Stimulated activated CD8-positive, alpha-beta memory T cell treated with anti-CD3 and anti-CD28 coated beads, Interleukin-7, amount 100 ng/mL, for 48 hours (primary cell): ENCODE measurements at places on chromosomes 5 and 9.

DNA sequence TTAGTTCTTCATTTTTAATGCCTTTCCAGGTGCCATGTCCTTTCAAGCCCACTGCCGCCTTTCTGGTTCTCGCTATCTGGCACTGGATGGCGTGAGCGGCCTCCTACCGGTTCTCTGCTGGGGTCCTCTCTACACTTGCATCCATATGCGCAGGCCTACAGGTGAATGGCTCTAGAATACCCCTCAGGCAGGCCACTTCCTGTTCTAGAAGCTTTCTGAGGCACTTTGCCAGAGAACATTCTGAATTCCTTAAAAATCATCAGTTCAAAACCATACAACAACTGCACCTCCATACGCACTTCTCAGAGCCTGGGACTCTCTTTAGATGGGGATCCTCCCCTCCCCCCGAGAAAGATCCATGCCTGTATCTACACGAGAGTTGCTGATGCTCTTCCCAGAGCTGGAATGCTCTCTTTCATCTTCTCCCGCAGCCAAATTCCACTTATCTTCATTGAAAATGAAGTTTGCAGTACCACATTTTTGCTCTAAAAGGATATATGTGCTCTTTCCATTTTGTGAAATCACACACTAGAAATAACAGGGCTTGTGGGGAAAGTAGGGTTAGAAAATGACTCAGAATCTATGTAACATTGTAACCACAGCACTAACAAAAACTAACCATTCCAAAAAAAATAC is 1.4 kb upstream of the LHFPL2 start:
- no peak for DNase-seq

- DNase-seq = no peak
Measured at GRCh38 chr5:169538944-169539343, 44.6 kb upstream of the SPDL1 start.

DNA sequence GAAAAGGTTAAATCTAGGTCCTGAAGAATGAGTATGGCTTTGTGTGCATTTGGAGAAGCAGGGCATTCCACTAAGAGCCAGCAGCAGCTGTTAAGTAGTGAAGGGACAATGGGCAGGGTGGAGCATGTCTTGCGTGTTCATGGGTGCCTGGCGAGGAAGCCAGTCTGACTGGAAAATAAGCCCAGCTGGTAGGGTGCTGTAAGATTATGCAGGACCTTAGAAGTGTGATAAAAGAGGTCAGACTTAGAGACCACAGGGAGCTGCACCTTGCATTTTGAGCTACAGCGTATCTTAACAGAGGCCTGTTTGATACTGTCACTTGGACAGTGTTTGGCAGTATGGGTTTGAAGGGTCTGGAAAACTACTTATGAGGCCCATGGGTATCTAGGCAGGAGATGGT is 131.7 kb upstream of the ELL2 start:
- DNase-seq = no peak

DNA sequence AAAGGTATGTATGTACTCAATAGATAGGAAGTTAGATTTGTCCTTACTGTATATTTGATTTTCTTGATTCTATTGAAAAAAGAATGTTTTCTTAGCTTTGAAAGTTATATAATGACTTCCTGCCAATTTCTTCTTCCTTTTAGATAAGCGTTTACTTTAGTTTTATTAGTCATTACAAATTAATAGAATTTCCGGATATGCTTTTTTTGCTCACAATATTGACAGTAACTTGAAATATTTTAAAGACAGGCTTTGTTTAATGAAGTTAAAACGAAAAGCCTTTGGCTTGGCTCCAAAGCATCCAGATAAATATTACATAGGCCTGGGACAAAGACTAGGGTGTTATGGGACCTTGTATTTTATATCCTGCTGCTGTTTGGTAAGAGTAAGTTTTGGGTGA is 49.5 kb downstream of the CWC27 start:
- DNase-seq = no peak

DNA sequence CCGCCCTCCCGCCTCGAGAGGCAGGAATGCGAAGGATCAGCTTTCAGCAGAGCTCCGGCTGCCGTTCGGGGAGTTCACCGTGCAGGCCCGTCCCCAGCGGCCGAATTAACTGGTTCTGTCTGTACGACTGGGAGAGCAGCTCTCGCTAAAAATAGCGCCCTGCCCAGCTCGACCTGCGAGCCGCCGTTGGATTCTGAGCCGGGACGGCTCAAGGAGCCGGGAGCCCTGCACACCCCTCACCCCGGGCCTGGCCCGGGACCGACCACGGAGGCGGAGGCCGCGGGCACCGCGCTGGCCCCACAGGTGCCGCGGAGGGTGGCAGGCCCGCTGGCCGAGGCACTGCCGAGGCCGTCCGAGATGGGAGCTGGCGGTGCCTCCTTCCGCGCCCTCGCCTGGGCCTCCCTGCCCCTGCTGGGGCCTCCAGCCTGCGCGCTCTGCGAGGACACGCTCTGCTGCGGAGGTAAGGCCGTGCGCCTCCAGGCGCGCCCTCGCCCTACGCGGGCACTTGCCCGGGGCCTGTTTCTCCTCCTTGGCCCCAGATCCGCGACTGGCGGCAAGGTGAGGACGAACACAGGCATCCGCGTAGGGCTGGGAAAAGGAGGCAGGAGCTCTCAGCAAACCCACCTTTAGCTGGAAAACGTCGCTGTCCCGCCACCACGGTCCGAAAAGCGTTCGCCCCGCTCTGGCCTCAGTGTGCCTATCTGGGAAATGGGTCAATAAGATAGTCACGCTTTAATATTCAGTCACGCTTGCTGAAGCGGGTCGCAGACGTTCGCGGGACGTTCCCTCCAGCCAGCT is 53.1 kb upstream of the DAB2IP start:
- no peak for DNase-seq

GRCh38 chr5:134038138-134038537 is 33.4 kb upstream of the VDAC1 start:
- no peak for DNase-seq

DNA sequence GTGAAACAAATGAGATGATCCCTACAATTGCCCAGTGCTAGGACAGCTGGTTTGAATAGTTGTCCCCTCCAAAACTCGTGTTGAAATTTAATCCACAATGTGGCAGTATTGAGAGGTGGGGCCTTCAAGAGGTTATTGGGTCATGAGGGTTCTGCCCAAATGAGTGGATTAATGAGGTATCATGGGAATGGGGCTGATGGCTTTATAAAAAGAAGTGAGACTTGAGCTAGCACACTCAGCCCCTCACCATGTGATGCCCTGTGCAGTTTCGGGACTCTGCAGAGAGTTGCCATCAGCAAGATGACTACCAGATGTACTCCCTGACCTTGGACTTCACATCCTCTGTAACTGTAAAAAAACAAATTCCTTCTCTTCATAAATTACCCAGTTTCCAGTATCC is 33.1 kb downstream of the RANBP6 start:
- no peak for DNase-seq

DNA sequence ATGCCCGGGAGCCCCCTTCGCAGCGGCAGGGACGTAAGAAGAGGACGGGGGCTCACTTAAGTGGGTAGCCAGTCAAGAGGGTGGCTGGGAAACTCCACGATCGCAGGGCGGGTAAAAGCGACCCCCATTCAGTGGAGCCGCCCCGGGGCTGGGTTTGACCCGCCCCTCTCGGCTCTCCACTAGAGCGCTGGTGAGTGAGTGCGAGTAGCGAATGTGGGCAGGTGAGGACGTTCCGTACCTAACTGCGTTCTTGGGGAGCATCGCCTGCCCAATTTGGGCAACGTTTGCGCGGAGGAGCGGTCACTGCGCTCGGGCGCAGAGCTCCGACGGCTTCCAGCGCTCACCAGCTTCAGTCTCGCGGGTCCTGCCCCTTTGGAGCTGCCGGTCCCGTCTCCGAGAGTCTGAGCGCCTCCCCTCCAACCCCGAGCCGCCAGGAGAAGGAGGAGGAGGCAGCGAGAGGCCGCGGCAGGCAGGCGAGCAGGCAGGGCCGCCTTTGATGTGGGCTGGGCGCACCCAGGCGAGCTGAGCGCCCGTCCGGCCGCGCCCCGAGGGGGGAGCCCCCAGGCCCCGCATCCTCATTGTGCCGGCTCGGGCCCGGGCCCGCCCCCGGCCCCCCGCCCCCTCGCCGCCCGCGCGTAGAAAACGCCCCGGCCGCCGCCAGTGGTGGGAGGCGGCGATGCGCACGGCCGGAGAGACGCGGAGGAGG is at the start of gene FGF18:
FGF18 (plus strand) TSS at position 666 of the 706 bp plus-strand sequence. CDS start 553 bp downstream, outside the sequence.
- DNase-seq = no peak

- DNase-seq = no peak
Measured at GRCh38 chr5:176515396-176515795, 21.8 kb downstream of the RNF44 start.

GRCh38 chr9:129685220-129685932 is 19.9 kb downstream of the PRRX2 start:
- no peak for DNase-seq

GRCh38 chr5:169411786-169412430 is 111.0 kb upstream of the SLIT3 start:
- DNase-seq = no peak

GRCh38 chr9:79768194-79768593 is 196.4 kb downstream of the TLE4 start:
- no peak for DNase-seq

GRCh38 chr9:134861595-134862334 is 18.8 kb upstream of the FCN2 start:
- no peak for DNase-seq

DNA sequence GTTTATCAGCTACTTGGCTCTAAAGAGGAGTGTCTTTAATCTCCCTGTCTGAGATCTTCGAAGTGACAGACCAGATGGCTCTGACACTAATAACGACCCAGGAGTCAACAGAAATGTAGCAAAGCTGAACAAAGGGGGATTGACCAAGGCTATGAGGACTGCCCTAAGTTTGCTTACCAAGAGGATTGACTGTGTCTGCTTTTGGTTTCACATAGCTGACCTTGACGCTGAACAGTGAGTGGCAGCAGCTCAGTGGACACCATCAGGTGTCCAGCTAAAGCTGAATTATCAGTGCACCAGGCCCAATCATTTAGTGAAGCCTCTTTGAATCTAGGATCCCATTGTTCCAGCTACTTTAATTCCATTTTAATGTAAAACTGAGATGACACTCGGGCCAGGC is 262.6 kb downstream of the COX7C start:
- no peak for DNase-seq

DNA sequence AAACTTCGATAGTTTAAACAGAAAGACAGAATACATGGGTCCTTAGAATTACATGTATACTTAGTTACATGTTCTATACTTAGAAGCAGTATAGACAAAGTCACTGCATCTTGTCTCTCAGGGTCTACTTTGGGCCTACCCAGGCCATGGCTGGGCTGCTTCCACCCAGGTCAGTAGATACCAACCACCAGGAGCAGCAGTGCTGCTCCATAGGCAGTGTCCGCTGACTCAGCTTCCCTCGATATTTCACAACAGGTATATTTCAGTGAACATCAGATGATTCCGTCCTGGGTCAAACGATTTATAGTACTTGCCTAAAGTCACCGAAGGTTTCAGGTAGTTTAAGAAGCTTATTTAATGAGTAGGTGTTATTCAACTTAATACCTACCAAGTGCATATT is 18.0 kb downstream of the IARS1 start:
- DNase-seq = no peak

GRCh38 chr5:109987970-109988369 is 298.2 kb downstream of the MAN2A1 start:
- no peak for DNase-seq

DNA sequence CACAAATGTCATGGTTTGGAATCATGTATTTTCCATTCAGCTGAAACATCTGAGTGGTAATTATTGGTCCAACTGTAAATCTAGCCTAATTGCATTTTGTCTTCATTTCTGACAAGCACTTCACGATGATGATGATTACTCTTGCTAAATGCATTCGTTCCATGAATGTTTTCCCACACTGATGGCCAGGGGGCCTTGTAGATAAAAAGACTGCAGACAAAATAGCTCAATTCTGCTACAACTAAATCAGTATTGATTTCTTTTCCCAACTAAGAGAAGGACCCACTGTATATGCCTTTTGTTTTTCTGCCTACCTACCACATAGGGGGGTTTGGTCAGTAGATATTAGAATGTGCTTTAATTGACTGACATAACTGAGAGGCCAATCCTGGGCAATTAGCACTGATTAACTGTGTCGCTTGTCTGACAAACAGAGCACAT is 1351.3 kb upstream of the NUDT12 start:
- DNase-seq = no peak

- DNase-seq = no peak
Measured at GRCh38 chr5:124648902-124649467, 97.5 kb downstream of the ZNF608 start.

DNA sequence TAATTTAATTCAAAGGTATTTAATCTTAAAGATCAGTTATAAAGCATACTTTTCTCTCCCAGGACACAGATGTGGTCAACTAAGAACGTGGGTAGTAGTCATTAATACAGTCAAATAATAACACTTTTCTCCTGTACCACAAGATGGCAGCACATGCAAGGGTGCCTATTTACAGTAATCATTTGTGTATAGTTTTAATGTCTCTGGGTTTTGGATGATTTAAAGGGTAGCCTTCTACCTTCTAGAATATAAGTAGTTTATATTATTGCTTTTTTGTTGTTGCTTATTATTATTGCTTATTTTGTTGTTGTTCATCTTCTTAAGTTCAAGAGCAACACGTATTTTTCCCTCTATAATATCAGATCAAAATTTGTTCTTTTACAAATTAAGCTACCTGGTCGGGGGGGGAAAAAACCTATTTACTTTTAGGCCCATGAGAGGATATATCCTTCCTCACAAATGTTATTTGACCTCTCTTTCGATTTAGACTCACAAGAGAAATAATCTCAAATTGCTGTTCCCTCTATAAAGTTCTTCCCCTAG is 59.6 kb upstream of the SLC27A6 start:
- no peak for DNase-seq

DNA sequence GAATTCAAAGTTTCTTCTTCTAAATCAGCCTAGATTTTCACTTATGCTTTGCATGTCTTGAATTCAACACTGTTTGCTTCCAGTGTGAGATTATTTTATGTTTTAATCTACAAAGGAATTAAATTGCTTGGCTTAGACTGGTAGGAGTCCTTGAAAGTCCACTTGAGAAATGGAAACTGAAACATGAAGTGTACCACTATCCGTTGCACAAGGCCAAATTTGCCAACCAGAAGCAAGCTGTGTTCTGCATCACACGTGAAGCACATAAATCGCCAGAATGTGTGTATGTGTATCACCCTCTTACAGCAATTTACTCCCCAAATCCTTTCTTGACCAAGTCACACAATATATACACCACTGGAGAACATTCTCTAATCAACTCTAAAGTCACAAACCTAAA is 10.3 kb downstream of the SEMA6A start:
- no peak for DNase-seq

GRCh38 chr9:126666155-126666803 is 52.6 kb downstream of the LMX1B start:
- DNase-seq = no peak

- no peak for DNase-seq
Measured at GRCh38 chr5:131825404-131826013, 28.7 kb upstream of the FNIP1 start.

DNA sequence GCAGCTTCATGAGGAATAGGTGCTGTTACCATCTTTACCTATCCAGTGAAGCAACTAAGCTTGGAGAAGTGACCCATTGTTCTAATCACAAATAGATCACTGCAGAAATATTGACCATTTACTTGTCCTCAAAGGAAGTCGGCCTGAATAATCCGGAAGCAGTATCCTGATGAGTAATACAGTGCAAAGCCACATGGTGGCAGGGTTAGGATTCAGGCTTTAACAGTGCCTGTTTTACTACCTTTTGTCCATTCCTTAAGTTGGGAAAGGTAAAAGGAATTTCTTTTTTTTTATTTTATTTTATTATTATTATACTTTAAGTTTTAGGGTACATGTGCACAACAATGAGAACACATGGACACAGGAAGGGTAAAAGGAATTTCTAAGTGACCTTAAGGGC is 336.3 kb downstream of the KDM4C start:
- DNase-seq = no peak
